ENCODE measurements at places on chromosomes 3 and 15.

- peak; percentile 86 for DNase-seq
Measured at GRCh38 chr3:52277071-52277964, 1.1 kb downstream of the WDR82 start.

- peak; percentile 74 for DNase-seq
Measured at GRCh38 chr15:98671060-98672008, 23.0 kb downstream of the IGF1R start.

GRCh38 chr3:116930786-116931185 is 221.2 kb downstream of the TUSC7 start:
- peak; percentile 53 for DNase-seq

GRCh38 chr3:44981220-44981619 is 5.2 kb downstream of the EXOSC7 start:
- DNase-seq, result no peak

GRCh38 chr3:71308836-71309235 is 274.7 kb downstream of the FOXP1 start:
- no peak for DNase-seq
